Left colon (tissue), 2 donors: ENCODE measurements at places on chromosomes 3 and 15. TPM values are rescaled to one million over a fixed set of nuclear protein-coding genes. Genes with fewer than 3 reads are reported as not detected.

- no peak for DNase-seq
Measured at GRCh38 chr3:188391592-188391991, 237.6 kb downstream of the LPP start.

DNA sequence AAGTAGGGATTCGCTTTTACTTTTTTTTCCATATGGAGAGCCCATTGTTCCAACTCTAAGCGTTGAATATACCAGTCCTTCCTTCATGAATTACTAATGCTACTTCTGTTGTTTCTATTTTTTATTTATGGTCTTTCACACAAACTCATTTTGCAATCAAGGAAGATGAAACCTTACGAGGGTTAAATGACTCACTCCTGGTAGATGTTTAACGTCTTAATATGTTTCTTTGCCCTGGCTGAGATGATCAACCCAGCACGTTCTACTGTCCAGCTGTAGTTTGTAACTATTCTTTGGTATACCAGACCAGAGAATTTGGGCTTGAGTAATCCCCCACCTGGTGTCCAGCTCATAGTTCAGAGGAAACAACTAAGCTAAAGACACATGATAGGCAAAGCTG, 23.1 kb downstream of the CDCP1 start:
- no peak for DNase-seq

DNA sequence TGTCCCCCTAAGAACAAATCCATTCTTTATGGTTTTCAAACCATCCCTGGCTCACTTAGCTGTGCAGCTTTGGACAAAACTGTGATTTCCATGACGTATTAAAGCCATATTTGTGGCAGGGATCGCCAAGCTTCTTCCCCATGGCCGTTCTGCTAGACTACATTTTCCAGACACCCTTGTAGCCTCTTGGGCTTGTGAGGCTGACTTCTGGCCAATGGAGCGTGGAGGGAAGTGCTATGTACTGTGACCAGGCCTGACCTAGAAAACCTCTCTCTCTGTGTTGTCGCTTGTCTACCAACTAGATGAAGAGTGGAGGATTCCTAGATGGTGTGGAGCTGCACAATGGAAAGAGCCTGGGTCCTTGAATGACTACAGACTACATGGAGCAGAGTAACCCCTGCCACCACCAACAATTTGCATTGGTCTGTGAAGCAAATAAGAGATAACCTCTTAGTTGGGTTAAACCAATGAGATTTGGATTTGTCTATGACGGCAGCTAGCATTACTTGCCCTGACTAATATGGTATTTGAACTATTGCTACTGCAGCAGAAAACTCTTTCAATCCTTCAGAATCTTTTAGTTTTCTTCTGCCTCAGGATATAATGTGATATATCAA, 22.1 kb upstream of the MGLL start:
- DNase-seq, result no peak

GRCh38 chr3:78632925-78633553, 1134.8 kb downstream of the ROBO1 start:
- DNase-seq, result no peak

DNA sequence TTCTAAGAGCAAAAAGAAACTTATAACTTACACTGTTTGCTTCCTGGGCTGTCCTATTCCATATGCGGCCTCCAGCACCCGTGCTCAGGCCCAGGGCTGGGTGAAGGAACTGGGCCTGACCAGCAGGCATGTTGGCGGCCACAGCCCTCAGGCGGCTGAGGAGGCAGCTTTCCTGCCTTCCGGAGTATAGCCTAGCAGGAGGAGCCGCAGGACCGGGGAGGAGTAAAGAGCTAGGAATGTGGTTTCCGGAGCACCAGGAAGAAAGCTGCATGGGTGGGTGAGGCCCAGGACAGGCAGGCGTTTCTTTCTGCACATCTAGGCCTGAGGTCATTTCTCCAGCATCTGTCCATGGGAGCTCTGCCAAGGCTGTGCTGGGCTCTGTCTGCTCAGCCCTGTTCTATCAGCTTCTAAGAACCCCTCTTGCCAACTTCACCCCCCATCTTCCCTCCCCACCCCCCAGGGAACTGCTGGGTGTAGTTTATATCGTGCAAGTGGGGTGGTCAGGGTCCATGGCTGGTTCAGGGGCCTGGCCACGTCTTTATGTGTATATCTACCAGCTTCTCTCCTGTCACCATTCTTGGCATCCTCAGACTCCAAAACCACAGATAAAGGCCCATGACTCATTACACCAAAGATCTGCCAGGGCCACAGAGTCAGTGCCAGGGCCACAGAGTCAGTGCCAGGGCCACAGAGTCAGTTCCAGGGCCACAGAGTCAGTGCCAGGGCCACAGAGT, 7.8 kb upstream of the KIF7 start:
- DNase-seq, result peak; percentile 88

HGD gene
- total RNA-seq, result 62.9 TPM

DNA sequence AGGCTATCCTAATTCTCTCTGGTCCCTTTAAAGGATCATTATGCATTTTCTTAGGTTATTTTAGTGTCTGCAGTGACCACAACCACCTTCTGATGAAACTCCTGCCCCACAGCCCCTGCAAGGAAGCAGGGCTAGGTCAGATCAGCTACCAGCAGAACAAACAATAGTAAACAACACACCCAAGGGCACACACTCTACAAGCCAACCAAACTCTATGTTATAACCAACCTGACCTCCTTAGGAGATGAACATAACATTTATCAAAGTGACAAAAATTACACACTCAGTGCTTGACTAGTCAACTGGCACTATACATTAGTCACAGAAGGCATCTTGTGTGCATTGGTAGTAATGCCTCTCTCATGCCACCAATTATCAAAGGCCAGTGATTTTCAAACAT, 17.3 kb downstream of the DENND6A start:
- no peak for DNase-seq

MYL3 gene
- 0.79 TPM for total RNA-seq

PAQR9 gene
- total RNA-seq, result not detected

GCNT3 gene
- 526 TPM for total RNA-seq

ZNF620 gene
- 4.1 TPM for total RNA-seq

DNA sequence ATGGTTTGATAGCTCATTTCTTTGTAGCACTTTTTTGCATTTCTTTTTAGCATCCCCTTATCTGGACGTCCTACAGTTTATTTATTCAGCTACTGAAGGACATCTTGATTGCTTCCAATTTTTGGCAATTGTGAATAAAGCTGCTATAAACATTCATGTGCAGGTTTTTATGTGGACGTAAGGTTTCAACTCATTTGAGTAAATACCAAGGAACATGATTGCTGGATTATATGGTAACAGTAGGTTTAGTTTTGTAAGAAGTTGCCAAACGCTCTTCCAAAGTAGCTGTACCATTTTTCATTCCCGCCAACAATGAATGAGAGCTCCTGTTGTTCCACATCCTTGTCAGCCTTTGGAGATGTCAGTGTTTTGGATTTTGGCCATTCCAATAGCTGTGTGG, 29.5 kb upstream of the ACTL6A start:
- DNase-seq, result no peak

- no peak for DNase-seq
Measured at GRCh38 chr3:124409650-124410275, 320.5 kb upstream of the UMPS start.

GAP43 gene
- 2.1 TPM for total RNA-seq

- peak; percentile 74 for DNase-seq
Measured at GRCh38 chr3:32569540-32570420, 878 bp downstream of the DYNC1LI1 start.
